Mesothelial cell of epicardium (in vitro differentiated cells): ENCODE measurements at places on chromosomes 16 and 17. TPM values are rescaled to one million over a fixed set of nuclear protein-coding genes. Genes with fewer than 3 reads are reported as not detected.
A peak's percentile ranks its signal among the peaks of the same experiment; 100 is the strongest.

Gene CTRB2
- total RNA-seq: not detected in 3 replicates

Gene DNAH9
- 0.35 to 0.96 TPM (median 0.47 TPM) in 3 replicates for total RNA-seq

DNA sequence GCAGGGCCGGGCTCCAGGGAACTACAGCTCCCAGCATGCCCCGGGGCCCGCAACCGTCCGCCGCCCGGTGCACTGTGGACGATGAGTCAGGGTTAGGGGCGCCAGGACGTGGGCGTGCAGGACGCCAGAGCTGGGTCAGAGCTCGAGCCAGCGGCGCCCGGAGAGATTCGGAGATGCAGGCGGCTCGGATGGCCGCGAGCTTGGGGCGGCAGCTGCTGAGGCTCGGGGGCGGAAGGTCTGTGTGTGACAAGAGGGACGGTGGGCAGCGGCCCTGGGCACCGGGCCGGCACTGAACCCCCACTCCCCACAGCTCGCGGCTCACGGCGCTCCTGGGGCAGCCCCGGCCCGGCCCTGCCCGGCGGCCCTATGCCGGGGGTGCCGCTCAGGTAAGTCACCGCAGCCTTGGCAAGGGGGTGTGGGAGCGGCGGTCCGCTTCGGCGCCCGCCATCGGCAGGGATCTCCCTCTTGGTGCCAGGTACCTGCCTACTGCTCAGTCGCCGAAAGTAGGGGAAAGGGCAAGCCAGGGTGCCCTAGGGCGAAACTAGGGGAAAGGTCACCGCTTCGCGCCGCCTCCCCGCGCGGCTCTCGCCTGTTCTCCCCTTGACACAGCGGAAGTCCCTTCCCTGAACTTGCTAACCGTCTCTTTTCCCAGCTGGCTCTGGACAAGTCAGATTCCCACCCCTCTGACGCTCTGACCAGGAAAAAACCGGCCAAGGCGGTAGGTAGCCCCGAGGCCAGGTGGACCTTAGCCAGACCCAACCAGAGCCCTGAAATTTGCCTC is at the start of the genes ACADVL and DLG4:
Gene ACADVL (plus strand): TSS at position 127 of the 781 bp plus-strand sequence. CDS start 47 bp downstream, at position 174.
Gene DLG4 (minus strand): TSS at position 25 of the 781 bp plus-strand sequence.
- H3K4me3 ChIP-seq: peak within 1 kb of the TSS; percentile 92
- H3K4me1 ChIP-seq: peaks cover 48% of the 10 kb centered on the region

- peaks cover 22% of the 10 kb centered on the region for H3K27me3 ChIP-seq
- no peak overlapping the region for H3K27ac ChIP-seq
- DNase-seq: no peak
- no peak overlapping the region for H3K4me3 ChIP-seq
- H3K36me3 ChIP-seq: no peaks in the 10 kb centered on the region
- H3K4me1 ChIP-seq: peaks cover 9% of the 10 kb centered on the region
These were observed 5.9 kb upstream of the METRNL start for GRCh38 chr17:83073389-83074063.

GRCh38 chr17:16817201-16817600 is 127.2 kb downstream of the CCDC144A start:
- no peak overlapping the region for H3K27ac ChIP-seq
- DNase-seq: no peak
- no peaks in the 10 kb centered on the region for H3K4me1 ChIP-seq
- H3K36me3 ChIP-seq: no peaks in the 10 kb centered on the region

DNA sequence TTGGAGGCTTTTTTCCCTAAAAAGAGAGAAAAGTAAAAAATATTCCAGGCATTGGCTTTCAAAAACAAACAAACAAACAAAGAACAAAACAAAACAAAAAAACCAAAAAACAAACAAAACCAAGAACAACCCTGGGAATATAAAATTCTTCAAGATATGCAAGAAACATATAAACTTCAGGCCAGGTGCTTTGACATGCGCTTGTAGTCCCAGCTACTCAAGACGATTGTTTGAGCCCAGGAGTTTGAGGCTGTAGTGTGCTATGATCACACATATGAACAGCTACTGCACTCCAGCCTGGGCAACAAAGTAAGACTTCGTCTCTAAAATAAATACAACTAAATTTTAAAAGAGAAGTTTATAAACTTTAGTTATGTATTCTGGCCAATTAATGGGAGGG is 52.5 kb upstream of the TEX2 start:
- H3K27me3 ChIP-seq: no peaks in the 10 kb centered on the region
- no peak overlapping the region for H3K27ac ChIP-seq
- no peaks in the 10 kb centered on the region for H3K36me3 ChIP-seq
- no peaks in the 10 kb centered on the region for H3K4me1 ChIP-seq
- no peak overlapping the region for H3K4me3 ChIP-seq

GRCh38 chr16:66223176-66223780 is 143.2 kb upstream of the CDH5 start:
- H3K4me3 ChIP-seq: no peak overlapping the region
- DNase-seq: no peak
- no peak overlapping the region for H3K27ac ChIP-seq
- peaks cover 11% of the 10 kb centered on the region for H3K27me3 ChIP-seq
- H3K36me3 ChIP-seq: no peaks in the 10 kb centered on the region

DNA sequence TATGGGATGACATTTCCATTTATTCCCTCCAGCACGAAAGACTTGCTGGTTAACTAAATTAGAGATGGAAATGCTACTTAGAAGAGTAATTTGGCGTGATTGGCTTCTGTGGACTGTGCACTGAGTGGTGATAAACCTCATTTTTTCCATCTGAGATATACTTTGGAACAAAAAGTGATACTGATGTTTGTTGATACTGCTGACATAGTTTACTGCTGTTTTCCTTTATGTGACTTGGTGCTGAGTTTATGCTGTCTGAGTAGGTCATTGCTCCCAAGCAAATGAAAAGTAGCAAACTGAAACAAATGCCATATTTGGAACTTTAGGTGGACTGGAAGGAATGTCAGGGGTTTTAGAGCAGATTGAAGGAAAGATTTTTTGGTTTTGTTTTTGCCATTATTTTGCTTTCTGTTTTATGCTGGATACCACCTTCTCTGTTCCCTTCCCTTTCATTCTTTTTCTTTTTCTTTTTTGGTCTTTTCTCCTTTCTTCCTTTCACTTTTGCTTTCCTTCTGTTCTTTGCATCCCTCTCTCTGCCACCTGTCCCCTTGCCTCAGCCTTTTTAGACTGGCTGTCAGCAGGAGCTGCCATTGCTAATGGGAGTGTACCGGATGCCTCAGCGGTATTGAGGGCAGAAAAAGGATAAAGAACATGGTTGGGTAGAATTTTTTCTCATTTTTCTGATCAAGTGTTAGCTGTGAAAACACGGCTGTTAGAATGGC is 41.8 kb downstream of the NUP93 start:
- no peak overlapping the region for H3K27ac ChIP-seq
- H3K27me3 ChIP-seq: no peaks in the 10 kb centered on the region
- peaks cover 42% of the 10 kb centered on the region for H3K4me1 ChIP-seq
- DNase-seq: no peak
- H3K36me3 ChIP-seq: no peaks in the 10 kb centered on the region
- no peak overlapping the region for H3K4me3 ChIP-seq

Gene TLCD1
- total RNA-seq: 2.3 to 3.8 TPM (median 3.3 TPM) in 3 replicates

GRCh38 chr17:6140188-6140587 is 70.0 kb downstream of the WSCD1 start:
- H3K4me1 ChIP-seq: no peaks in the 10 kb centered on the region
- DNase-seq: no peak
- H3K4me3 ChIP-seq: no peak overlapping the region
- no peak overlapping the region for H3K27ac ChIP-seq
- no peaks in the 10 kb centered on the region for H3K36me3 ChIP-seq

DNA sequence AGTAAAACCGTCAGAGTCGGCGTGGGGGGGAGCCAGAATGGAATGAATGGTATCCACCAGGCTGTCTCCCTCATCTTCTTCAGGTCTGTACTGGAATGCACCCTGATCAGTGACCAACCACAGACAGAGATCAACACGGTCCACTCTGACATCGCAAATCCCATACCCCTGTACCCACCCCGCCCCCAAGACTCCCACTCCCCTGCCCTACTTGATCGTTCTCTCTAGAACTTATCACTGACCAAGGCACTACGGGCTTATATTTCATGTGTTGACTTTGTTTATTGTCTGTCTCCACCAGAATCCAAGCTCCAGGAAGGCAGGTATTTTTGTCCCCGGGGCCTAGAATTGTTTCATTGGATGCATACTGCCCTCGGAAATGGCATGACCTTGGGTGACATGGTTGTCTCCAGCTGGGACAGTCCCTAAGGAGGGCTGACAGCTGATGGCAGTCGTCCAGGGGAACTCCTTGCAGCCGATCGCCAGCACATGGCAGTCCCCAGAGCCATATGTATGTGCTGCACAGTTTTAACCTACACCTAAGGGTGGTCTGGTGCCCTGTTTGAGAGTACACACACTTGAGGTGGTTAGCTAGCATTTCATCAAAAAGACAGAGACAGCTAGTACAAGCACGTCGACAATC is 526 bp upstream of the MFSD6L start:
- no peak for DNase-seq
- no peaks in the 10 kb centered on the region for H3K36me3 ChIP-seq
- peaks cover 11% of the 10 kb centered on the region for H3K4me1 ChIP-seq

Gene TOM1L1
- 45.5 to 47.8 TPM (median 47.3 TPM) in 3 replicates for total RNA-seq

Gene IRX5
- 14.6 to 17.8 TPM (median 16.3 TPM) in 3 replicates for total RNA-seq

GRCh38 chr16:75550211-75550662 is 5.8 kb downstream of the TMEM231 start:
- H3K36me3 ChIP-seq: no peaks in the 10 kb centered on the region
- H3K27ac ChIP-seq: no peak overlapping the region
- no peak overlapping the region for H3K4me3 ChIP-seq

- no peak overlapping the region for H3K4me3 ChIP-seq
- peaks cover 15% of the 10 kb centered on the region for H3K4me1 ChIP-seq
- no peak for DNase-seq
- H3K27ac ChIP-seq: no peak overlapping the region
- H3K27me3 ChIP-seq: no peaks in the 10 kb centered on the region
These were observed 20.9 kb downstream of the NACA2 start for GRCh38 chr17:61570118-61570517.

DNA sequence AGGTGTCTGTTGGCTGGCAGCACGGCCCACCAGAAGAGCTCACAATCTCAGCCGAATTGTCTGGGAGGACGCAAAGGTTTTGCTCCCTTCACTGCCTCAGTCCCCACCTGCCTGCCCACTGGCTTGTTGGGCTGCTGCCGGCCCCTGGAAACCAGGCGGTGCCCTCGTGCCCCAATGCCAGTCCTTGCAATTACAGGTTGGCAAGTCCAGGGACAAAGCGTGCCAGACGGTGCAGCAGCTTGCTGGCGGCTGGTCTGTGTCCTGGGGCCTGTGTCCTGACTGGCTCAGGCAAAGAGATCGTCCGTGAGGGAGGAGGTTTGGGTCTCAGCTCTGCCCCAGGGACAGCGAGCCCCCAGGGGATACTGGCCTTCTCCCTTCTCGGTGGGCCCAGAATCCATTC is 24.6 kb upstream of the SPNS2 start:
- peaks cover 19% of the 10 kb centered on the region for H3K4me1 ChIP-seq
- no peaks in the 10 kb centered on the region for H3K27me3 ChIP-seq
- no peaks in the 10 kb centered on the region for H3K36me3 ChIP-seq
- H3K27ac ChIP-seq: no peak overlapping the region
- H3K4me3 ChIP-seq: no peak overlapping the region

GRCh38 chr17:77436058-77436442 is 295.3 kb downstream of the SEC14L1 start:
- no peaks in the 10 kb centered on the region for H3K36me3 ChIP-seq
- no peak for DNase-seq
- peaks cover 67% of the 10 kb centered on the region for H3K4me1 ChIP-seq

- H3K27me3 ChIP-seq: peaks cover 49% of the 10 kb centered on the region
- H3K36me3 ChIP-seq: no peaks in the 10 kb centered on the region
- H3K4me1 ChIP-seq: peaks cover 39% of the 10 kb centered on the region
- peak overlapping the region; percentile 61 for H3K27ac ChIP-seq
- peak overlapping the region; percentile 80 for H3K4me3 ChIP-seq
- DNase-seq: peak; percentile 56
These were observed 333 bp upstream of the NOG start for GRCh38 chr17:56593086-56593645.

Gene SP6
- 15.9 to 17.6 TPM (median 16.0 TPM) in 3 replicates for total RNA-seq
